NCI-H1417 treated with DMSO at 0.1 percent for 48 hours (cell line): ENCODE measurements at places on chromosomes 5 and 9.

GRCh38 chr9:96126321-96126881 is 175.6 kb downstream of the HSD17B3 start:
- DNase-seq: no peak

DNA sequence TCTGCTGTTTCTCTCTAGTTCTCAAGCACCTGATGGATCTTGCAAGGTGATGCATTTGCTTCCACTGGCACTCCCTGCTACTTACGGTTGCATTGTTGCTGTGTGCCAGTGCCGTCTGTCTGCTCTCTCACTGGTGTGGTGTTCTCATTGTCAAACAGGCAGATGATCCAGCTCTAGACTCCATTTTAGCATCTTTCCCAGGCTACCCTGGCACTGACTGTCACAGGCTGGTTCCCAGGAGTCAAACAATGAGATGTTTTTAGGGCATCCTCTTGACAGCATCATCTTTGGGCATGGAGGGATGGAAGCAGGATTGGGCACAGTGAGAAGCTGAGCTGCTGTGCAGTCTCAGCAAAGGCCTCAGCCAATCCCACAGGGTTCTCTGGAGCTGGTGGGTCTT is 12.9 kb downstream of the MTRR start:
- no peak for DNase-seq

DNA sequence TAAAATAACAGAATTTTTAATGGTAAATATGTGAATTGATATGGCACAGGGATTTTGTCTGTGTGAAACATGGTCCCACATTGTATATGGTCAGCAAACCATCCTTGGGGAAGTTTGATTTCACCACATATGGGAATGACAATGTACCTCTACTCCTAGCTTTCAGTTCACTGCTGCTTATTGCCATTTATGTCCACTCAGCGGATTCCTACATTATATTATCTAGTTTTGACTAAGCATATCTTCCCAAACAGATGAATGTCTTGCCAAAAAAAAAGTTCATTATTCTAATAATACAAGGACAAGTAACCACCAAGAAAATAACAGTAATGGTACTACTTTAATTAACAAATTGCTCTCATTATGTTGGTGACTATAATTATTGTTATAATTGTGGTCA is 1521.6 kb downstream of the MAT2B start:
- no peak for DNase-seq

GRCh38 chr5:55701462-55702103 is 10.5 kb downstream of the SLC38A9 start:
- DNase-seq: no peak

DNA sequence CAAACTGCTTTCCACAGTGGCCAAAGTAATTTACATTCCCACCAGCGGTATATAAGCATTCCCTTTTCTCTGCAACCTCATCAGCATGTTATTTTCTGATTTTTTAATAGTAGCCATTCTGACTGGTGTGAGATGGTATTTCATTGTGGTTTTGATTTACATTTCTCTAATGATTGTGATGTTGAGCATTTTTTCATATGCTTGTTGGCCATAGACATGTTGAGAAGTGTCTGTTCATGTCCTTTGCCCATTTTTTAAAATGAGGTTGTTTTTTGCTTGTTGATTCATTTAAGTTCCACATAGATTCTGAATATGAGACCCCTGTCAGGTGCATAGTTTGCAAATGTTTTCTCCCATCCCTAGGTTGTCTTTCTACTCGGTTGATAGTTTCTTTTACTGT is 254.5 kb upstream of the MPDZ start:
- no peak for DNase-seq

DNA sequence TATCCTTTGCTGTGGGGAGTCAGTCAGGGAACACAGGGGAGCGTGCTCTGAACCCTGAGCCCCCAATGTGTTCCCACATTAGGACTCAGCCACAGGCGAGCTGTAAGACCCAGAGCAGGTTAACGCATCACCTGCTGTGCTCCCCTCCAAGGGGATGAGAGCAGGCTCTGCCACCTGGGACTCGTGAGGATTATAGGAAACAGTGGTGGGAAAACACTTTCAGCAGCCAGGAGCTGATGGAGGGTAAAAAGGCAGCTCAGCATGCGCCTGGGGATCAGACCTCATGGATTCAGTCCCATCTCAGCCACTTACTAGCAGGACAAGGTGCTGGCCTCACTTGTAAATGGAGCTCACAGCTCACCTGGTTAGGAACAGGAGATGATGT is 9.2 kb downstream of the JADE2 start:
- DNase-seq: no peak

GRCh38 chr5:24621792-24622191 is 23.0 kb downstream of the CDH10 start:
- no peak for DNase-seq

GRCh38 chr5:102603670-102604069 is 104.9 kb upstream of the SLCO6A1 start:
- DNase-seq: no peak

DNA sequence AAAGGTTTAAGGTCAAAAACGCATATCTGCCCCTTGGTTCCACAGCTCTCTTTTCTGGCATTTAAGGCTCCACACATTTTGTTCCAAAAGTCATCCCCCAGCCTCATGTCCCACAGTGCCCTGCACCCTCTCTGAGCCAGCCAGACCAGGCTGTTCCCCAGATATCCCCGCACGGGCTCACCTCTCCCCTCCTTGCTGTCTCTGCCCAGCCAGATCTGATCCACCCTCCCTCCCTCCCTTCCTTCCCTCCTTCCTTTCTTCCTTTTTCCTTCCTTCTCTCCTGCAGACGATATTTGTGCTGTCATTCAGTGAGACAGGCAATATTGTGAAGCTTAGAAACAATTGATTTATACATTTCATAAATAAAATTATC is 37.0 kb downstream of the DUSP1 start:
- DNase-seq: no peak

- DNase-seq: no peak
These were observed 137.1 kb downstream of the FOXD1 start for GRCh38 chr5:73311291-73312110.

GRCh38 chr5:58999804-59000203 is 416.9 kb downstream of the RAB3C start:
- DNase-seq: no peak

- DNase-seq: no peak
These were observed 38.3 kb downstream of the MAP3K1 start for GRCh38 chr5:56853698-56854097.

DNA sequence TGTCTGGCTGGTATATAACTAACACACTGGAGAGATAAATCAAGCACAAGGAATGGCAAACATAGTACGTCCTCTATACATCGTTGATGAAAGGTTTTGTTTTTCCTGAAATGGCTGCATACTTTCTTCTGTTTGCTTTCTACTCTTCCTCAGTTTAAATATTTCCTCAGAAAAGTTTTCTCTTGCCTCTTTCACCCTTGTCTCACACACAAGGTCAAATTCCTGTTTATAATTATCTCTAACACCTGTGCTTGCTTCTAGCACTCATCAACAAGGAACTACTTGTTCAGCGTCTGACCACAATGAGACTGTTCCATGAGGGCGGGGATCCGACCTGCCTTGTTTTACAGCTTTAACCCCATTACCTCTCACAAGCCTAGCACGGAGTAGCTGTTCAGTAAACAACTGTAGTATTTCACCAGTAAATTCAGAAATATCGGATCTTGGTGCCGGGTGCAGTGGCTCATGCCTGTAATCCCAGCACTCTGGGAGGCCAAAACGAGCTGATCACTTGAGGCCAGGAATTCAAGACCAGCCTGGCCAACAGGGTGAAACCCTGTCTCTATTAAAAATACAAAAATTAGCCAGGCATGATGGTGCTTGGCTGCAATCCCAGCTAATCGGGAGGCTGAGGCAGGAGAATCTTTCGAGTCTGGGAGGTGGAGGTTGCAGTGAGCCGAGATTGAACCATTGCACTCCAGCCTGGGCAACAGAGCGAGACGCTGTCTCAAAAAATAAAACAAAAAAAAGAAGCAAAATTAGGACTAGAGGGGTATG is 37.0 kb downstream of the NR6A1 start:
- DNase-seq: no peak

DNA sequence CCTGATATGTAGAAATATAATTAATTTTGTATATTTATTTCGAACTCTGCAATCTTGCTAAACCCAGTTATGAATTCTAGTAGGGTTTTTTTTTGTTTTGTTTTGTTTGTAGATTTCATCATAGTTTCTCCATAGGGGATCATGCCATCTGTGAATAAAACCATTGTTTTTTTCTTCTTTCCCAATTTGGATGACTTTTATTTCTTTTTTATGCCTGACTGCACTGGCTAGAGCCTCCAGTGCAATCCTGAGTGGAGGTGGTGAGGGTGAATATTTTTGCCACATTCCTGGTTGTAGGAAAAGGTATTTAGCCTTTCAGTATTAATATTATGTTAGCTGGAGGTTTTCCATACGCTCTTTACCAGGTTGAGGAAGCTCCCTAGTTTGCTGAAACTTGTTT is 70.0 kb upstream of the GFPT2 start:
- DNase-seq: no peak

DNA sequence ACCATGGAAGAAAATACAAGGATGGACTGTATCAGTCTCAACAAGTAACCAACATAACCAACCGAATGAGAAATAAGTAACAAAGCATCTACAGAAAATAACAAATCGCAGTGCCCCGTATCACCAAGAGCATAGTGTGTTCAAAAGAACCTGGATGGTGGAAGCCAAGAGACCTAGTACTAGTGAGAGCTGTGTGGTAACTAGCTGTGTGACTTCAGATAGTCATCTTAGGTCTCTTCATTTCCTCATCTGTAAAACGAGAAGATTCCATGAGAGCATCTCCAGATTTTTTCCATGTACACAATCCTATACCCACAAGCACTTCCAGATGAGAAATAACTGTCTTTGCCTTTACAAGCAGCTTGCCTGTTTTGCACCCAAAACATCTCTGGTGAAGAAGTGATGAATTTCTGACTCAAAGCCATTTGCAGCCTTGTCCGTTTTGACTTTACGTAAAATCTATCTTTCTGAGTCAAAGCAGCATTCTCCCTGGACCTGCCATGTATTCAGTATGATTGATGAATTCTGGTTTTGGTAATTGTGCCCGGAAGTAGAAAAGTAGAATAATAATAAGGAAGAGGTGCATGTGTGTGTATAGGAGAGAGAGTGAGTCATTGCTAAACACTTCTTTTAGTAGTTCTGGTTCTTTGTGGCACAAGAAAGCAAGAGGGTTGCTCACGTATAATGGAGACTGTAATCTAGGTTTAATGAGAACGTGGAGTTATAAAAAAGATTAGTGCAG is 41.0 kb downstream of the AOPEP start:
- no peak for DNase-seq

GRCh38 chr9:1939466-1939865 is 75.7 kb upstream of the SMARCA2 start:
- no peak for DNase-seq

- no peak for DNase-seq
These were observed 350.5 kb downstream of the ADGRV1 start for GRCh38 chr5:90909101-90909503.

DNA sequence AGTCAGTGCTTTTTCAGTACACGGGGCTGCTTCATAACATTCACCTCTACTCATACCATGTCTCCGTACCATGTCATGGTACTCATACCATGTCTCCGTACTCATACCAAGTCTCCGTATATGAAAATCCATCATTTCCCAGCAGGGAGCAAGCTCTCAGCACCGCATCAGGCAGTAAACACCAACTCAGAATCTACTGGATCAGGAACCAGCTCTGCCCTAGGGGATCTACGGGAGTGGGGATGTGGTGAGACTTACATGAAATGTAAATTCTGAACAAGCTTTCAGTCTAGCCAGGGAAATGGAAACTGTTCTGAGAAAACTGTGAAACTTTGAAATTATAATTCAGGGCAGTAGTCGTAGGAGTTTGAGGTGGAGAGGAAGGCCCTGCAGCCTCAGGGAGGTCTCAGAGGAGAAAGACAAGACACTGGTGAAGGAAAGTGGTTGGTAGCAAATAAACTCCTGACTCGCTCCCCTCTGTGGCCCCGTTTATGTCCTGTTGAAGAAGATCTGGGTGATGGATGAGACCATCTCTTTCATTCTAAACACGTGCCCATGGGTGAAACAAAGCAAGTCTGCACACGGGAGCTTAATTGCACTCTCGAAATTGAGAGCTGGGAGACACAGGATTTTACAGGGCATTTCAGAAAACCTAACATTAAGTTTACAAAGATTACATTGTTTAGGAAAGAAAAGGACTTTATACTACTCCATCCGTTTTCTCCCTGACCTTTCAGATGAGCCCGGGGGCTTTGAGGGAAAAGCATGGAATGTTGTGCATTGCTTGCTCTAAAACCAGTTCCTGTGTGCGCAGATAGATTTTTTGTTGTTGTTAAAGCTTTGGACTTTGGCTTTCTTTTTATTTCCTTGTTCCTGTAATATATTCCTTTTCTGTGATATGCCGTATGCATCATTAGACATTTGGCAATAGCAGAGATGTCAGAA is 26.8 kb downstream of the ACTBL2 start:
- no peak for DNase-seq

GRCh38 chr5:42812620-42813019 is 928 bp upstream of the SELENOP start:
- no peak for DNase-seq

DNA sequence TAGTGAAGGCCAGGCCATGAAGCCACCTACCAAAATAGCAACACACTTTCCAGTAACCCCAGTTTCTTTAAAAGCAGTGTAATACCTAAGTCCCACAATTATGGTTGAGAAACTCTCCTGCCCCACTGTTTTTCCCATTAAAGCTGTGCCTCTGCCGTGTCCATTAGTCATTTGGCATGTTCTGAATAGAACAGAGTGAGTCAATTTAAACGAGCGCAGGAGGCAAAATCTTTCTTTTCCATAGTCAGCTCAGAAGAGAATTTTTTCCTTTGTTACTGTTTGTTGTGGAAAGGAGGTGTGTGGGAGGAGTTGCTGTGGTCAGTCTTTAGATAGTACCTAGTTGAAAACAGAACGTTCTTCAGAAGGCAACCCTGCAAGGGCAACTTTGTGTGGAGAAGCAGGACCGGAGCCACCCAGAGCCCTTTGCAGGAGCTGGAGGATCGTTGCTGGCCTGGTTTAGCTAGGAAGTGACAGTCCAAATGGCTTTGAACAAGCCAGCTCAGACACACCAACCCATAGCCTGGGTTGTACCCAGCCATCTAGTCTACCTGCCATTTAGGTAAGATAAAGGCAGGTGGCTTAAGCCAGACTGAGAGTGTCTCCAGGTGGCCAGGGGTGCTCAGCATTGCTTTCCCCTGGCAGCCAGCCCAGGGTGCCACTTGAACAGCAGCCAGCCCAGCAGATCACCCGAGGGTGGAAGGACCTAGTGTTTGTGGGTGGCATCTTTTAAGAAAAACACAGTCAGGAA is 30.4 kb downstream of the GADD45G start:
- no peak for DNase-seq

- DNase-seq: no peak
These were observed 9.0 kb downstream of the COL27A1 start for GRCh38 chr9:114164191-114164794.

- no peak for DNase-seq
These were observed 678 bp upstream of the KIF12 start for GRCh38 chr9:114099669-114100270.

DNA sequence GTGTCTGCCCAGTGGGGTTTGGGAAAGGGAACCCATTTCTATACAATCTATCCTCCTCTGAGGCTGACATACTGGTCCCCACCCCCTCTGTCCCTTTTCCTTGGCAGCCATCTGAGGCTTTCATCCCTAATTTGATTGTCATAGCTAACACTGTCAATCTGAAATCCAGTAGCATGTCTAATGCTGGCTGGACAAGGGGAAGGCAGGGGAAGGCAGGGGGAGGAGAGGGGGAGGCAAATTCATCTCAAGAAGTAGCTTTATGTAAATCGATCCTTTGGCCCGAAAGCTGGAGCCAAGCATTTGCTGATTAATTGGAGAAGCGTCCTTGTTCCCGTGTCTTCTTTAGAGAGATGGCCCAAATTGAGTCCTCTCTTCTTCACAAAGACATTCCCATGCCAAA is 314.1 kb upstream of the PANK3 start:
- no peak for DNase-seq
